Left colon (tissue), 2 donors: ENCODE measurements at places on chromosomes 4 and X. TPM values are rescaled to one million over a fixed set of nuclear protein-coding genes. Genes with fewer than 3 reads are reported as not detected.

- DNase-seq: no peak
Measured at GRCh38 chr4:13872155-13872554, 244.6 kb upstream of the BOD1L1 start.

The FAT4 gene
- 1.4 TPM for total RNA-seq

The AREG gene
- total RNA-seq: 42.3 TPM

- no peak for DNase-seq
Measured at GRCh38 chrX:16185725-16186136, 18.4 kb downstream of the MAGEB17 start.

GRCh38 chr4:158865520-158866177, 96.8 kb downstream of the FNIP2 start:
- DNase-seq: no peak

The ZNF185 gene
- 4.0 TPM for total RNA-seq

The ASB5 gene
- total RNA-seq: not detected

The MSX1 gene
- total RNA-seq: 0.24 TPM

DNA sequence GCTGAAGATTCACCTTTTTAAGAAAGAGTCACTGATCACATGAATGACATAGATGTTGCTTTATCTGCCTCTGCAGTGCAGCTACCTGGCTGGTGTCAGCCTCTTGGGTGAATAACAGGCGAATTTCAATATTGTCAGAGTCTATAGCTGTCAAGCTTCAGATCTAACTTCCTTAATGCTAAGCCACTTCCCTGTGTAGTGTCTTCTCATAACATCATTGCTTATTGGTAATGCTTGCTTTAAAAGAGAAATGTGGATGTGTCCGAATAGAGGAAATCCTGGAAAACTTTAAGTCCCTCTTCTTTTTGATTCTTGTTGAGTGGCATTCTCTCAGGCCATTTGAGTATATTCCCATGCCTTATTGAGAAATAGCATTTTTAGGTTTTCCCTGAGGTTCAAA, 7.3 kb upstream of the IGFBP7 start:
- DNase-seq: no peak

The CT45A1 gene
- total RNA-seq: not detected

DNA sequence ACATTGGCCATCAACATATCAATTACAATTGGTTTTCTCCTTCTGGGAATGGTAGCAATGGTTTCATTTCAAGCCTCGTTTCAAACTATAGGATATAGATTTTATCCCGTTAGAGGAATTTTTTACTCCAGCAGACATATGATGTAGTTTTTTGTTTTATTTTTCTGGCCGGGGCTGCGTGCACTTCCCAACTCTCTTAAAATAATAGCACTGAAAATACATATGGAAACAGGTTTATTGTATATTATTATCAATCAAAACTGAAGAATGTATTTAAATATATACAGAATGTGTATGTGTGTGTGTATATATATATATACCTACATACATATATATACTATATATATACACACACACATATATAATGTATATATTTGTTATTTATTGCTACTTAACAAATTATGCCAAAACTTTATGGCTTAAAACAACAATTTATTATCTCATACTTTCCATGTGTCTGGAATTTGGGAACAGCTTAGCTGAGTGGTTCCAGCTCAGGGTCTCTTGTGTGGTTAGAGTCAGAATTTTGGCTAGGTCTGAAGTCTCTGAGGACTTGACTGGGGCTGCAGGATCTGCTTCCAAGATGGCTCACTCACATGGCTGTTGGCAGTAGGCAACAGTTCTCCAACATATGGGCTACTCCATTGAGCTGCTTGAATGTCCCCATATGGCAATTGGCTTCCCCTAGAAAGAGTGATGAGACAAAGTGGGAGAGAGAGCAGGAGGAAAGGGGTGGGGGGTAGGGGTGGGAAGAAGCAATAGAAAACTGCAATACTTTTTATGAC, 314.1 kb downstream of the PPP1R2C start:
- DNase-seq: no peak

- DNase-seq: no peak
Measured at GRCh38 chr4:97587912-97588311, 555.4 kb downstream of the STPG2 start.

The HPGDS gene
- total RNA-seq: 3.3 TPM

The SLC10A6 gene
- 0.53 TPM for total RNA-seq

- no peak for DNase-seq
Measured at GRCh38 chrX:43005561-43005960, 227.6 kb upstream of the PPP1R2C start.

DNA sequence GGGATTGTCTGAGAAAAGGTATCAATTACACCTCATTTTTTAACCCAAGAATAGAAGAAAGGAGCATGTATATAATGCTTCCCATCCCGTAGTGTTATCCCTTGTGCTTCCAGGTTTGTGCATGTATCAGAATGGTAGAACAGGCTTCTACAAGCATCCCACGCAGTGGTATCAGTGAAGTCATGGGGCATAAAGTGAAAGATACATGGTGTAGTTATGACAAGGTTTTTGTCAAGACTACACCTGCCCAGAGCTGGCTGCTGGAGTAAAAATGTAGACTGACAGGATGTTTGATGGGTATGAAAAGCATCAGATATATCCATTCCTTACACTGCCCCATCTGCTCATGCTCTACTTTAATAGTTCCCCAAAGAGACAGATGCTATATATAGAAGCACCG, 9.5 kb downstream of the TLR1 start:
- DNase-seq: no peak

The NXT2 gene
- total RNA-seq: 8.7 TPM

The CLDN2 gene
- 0.27 TPM for total RNA-seq

- DNase-seq: peak; percentile 82
Measured at GRCh38 chr4:140186651-140187315, 32.8 kb upstream of the MAML3 start.

DNA sequence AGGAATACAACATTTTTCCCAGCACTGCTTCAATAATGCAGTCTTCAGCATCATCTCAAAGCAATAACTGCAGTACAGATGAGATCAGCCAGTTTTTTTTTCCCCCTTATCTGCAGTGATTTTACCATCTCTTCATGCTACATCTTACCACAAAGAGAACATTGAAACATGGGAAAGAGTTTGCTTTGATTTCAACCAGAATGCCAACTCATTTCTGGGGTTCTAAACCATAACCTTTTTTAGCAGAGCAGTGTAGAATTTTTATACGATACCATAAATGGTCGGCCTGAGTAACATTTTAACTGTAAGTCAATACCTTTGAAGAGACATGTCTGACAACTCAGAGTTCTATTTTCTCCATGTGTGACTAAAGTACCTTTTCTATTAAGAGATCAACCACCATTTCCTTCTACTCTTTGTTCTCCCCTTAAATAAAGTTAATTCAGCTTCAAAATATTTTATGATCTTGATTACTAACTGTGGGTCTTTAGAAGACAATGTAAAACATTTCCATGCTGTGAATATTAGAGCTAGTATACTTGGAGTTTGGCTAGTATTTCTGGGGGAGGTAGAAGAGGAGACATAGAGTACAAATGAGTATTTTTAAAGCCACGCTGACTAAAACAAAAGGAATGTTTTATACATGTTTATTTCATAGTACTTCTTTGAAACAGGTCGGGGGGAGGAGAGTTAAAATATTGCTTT, 69.1 kb downstream of the TET2 start:
- DNase-seq: no peak

DNA sequence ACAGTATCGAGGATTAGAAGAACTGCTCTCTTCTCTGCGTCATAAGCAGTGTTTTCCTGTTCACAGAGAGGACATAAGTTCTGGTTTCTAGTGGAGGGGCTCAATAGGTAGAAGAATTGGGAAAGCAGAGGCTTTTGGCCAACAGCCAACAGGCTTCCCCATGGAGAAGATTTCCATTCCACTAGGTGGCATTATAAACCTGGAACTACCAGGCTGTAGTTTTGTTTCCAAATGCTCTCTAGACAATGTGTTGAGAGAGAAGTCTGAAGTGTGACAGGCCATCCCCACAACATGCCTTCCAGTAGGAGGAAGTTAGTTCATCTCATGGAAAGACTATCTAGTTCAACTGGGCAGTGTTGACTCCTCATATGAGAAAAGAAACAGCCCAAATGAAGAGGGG, 63.8 kb upstream of the ANXA10 start:
- DNase-seq: no peak

- DNase-seq: no peak
Measured at GRCh38 chrX:130179170-130179569, 7.4 kb downstream of the RAB33A start.

DNA sequence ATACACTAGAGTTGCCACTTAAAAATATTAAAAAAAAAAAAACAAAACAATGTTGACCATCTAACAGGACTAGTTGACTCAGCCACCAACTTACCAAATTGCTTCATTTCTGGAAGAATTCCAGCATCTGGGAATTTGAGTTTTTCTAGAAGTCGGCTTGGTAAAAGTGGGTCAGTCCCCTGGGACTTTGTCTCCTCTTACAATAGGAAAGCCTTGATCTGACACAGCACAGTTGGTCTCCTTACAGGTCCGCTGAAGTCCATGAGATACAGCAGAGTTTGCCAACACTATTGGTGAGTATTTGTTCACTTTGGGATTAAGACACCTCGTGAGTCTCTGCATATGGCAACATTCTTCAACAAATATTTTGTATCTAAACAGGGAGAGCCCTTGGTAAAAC, 18.2 kb upstream of the DDIT4L start:
- DNase-seq: no peak

DNA sequence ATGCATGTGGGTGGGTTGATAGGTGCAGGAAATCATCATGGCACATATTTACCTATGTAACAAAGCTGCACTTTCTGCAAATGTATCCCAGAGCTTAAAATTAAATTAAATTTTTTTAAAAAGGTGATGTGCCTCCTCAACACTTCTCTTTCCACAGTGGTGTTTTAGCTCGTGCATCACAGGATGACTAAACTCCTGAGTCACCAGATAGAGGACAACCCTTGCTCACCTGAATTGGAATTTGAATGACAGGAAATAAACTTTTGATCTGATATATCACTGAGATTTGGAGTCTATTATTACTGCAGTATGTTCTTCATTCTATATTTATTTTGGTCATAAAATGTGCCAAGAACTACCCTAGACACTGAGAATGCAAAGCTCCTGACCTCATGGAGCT, 185.3 kb downstream of the MAPK10 start:
- DNase-seq: no peak

- DNase-seq: peak; percentile 22
Measured at GRCh38 chr4:138090150-138090917, 151.8 kb downstream of the SLC7A11 start.

- DNase-seq: no peak
Measured at GRCh38 chrX:155968791-155969190, 28.7 kb upstream of the IL9R start.

DNA sequence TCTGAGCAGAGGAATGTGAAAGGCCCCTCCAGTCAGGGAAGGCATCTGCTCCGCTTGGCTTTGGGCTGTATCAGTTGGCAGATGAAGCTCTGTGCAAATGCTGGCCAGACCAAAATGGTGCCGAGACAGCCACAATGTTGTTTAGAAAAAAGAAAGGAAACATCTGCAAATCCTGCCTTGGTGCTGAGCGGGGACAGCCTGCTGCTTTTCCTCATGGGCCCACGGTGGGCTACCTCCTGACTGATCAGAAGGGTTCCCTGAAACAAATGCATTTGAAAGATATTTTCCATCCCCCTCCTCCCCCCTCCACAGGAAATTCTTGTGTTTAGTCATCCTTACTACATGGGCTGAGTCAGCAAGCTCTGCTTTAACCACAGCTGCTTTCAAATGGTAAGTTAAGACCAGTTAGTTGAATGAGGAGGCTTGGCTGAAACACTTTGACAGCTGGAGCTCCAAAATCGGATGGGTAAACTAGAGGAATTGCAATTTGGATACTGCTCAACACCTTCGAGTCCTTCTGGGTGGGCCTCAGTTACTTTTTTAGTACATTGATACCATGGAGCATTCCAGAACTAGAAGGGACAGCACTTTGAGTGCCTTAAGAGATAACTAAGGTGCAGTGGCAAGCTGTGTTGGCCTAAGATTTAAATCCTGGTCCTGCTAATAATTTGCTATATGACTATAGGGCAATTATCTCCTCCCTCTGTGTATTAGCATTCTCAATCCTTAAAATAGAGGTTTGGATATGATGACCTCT, 36.0 kb downstream of the PLAC1 start:
- no peak for DNase-seq

- DNase-seq: peak; percentile 7
Measured at GRCh38 chr4:8832113-8832915, 39.3 kb downstream of the HMX1 start.

- DNase-seq: no peak
Measured at GRCh38 chr4:110137829-110138228, 60.6 kb downstream of the ELOVL6 start.
